Stimulated activated CD8-positive, alpha-beta memory T cell treated with anti-CD3 and anti-CD28 coated beads, Interleukin-12 subunit alpha, Interleukin-12 subunit beta, amount 100 ng/mL, for 1 hour (primary cell): ENCODE measurements at places on chromosomes 5 and 9.

- DNase-seq, result no peak
Observed at GRCh38 chr9:86503314-86503713, 149.1 kb upstream of the TUT7 start.

DNA sequence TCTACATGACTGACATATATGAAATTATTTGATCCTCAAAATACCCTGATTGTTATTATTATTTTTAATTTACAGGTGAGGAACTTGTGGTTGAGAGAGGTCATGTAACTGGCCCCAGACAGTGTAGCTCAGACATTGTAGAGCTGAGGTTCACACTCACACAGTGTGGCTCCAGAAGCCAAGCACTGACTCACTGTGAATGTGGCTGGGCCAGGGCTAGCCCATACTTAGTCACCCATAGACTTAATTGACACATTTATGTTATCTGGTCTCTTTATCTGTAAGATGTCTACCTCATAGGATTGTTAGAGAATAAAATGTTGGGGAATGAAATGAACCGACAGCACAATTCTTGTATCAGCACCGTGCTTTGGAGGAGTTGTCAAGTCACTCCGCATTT lies 24.9 kb upstream of the CCDC112 start:
- no peak for DNase-seq

GRCh38 chr5:15368835-15369234 lies 131.1 kb upstream of the FBXL7 start:
- no peak for DNase-seq

DNA sequence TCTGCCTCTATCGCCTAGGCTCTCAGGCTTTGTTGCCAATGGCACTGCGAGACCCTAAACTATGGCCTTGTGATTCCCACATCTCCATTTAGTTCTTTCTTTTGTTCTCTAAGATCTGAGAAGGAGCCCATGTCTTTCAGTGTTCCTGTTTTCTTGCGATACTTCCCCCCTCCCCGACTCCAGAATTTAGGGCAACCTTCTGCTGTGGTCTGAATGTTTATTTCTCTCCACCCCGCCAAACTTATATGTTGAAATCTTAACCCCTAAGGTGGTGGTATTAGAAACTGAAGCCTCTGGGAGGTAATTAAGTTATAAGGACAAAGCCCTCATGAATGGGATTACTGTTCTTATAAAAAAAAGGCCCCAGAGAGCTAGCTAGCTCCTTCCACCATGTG lies 6.4 kb downstream of the TMC1 start:
- DNase-seq, result no peak

DNA sequence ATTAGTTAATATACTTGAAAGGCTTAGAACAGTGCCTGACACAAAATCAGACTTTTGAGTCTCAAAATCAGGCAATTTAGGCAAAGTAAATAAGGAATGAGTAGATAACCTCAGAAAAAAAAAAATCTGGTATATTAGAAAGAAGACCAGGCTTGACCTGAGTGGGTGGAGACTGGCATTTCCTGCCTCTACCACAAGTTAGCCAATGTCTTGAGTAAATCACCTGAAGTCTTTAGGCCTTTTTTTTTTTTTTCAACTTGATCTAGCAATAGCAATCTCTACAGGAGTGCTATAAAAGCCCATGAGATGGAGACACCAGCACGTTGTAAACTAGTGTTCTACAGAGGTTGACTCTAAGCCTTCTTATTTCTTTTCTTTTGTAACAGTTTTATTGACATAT lies 104.2 kb upstream of the RASEF start:
- no peak for DNase-seq

DNA sequence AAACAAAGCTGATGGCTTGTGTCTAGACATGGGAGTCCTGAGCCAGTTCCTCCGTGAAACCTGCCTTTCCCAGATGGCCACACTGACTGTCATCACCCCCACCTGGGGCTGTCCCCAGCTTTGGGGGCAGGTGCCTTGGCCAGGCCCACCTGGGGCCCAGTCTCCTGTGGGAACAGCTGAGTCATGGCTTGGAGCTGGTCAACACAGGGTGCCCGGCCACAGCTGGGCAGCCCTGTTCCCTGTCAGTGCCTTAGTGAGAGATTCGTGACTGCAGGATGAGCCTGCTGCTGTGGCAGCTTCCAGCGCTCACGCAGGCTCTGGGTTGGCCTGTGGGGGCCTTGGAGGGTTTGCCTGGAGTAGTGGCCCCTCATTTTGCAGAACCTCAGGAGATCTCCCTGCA lies 56.5 kb downstream of the COL5A1 start:
- DNase-seq, result no peak

- peak; percentile 42 for DNase-seq
Observed at GRCh38 chr9:100216178-100216787, 117.2 kb downstream of the INVS start.
